WERI-Rb-1 (cell line): ENCODE measurements at places on chromosomes 12 and 14.

GRCh38 chr12:92860521-92860920 is 68.6 kb downstream of the EEA1 start:
- DNase-seq = no peak

- no peak for DNase-seq
Observed at GRCh38 chr12:19654650-19655376, 215.5 kb downstream of the AEBP2 start.

DNA sequence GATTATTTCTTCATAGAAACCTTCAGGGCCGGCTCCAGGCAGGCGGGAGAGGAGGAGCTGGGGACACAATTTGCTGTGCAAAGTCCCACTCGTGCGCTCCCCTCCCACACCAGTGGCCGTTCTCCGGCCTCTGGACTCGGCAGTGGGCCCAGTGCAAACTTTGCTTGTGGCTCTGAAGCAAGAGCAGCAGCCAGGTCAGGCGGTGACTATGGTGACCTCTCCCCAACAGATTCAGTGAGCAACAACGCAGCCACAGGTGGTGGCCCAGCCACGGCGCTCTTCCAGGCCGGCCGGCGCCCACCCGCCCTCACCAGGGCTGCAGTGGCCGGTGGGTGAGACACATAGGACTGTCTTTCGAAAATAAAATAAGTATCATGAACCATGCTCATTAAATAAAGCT is 29.5 kb downstream of the VPS37B start:
- no peak for DNase-seq

DNA sequence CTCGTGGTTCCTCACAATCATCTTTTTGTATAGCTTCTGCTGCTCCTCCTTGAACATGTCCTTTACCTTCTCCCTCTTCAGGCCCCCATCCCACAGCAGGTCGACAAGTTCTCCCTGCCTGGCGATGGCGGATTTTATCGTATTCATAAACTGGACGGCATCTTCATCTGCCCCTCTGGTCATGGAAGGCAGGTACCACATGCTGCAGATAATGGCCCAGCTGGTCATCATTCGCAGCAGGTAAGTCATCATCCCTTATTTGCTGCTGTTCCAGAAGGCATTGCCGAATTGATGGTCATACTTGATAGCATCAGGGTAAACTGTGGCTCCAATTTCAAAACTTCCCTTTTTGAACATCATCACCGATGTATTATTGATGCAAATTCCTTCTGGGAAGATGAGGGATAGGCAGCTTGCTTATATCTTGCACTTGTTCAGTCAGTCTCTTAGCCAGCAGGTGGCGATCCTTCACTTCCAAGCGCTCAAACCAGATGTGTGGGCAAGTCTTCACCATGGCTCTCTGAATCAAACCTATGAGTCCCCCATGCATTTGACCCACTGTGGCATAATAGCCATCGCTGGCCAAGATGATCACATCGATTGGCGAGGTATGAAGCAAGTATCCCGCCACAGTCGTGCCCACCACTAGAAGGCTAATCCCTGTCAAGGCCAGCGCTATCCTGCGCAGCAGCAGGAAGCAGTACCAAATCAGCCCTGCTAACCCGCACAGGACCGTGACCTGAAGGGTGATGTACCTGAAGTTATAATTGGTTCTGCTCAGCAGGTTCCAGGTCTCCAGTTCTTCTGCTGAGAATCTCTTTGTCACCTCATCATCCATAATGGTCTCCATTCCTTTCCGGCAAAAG is 381.5 kb upstream of the STXBP6 start:
- peak; percentile 13 for DNase-seq

GRCh38 chr12:84397846-84398245 is 514.8 kb downstream of the SLC6A15 start:
- DNase-seq = no peak

GRCh38 chr12:121279071-121279375 is 17.5 kb downstream of the CAMKK2 start:
- no peak for DNase-seq

DNA sequence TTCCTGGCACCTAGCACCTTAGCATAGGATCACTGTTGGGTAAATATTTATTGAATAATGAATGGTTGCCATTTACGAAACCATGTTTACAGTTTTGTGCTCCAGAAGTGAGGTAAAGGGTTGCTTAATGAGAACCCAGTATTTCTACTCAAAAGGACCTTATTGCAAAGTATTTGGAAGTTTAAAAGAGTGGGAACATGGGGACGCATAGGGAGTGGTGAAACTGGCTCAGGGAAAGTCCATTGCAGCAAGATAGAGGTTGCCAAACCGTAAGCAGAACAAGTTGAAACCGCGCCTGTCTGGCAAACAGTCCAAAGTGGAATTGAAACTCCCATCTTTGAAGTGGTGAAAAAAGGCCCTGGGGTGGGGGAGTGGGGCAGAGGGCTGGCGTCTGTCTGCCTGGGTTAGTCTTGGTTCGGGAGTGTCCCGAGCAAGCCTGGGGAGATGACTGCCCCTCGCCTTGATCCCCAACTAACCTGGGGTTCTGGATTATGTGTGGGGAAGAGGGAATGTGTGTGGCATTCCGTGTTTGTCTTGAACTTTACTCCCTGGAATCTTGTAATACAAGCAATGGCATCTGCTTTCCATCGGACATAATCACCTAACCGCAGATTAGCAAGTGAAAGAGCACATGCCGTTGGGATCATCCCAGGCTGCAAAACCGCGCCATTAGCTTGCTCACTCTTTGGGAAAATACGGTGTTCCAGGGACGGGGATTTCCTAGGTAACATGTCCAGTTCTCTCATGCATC is 7.2 kb downstream of the ALDH2 start:
- peak; percentile 61 for DNase-seq

DNA sequence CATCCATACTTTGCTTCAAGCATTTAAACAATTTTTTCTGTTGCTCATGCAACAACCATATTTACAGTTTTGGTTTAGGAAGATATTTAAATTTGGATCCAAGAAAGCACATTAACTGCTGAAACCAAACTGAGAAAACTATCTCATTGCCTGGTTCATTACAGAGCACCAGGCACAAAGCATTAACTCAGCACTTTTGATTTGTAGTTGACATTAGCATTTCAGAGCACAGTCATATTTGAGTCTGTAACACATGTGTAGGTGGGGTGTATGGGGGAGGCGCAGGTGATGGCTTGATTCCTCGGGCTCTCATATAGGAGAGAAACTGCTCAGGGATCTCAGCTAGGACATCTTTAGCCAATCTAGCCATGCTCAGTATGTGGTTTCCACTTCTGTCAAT is 251.7 kb downstream of the CPNE8 start:
- DNase-seq = no peak

DNA sequence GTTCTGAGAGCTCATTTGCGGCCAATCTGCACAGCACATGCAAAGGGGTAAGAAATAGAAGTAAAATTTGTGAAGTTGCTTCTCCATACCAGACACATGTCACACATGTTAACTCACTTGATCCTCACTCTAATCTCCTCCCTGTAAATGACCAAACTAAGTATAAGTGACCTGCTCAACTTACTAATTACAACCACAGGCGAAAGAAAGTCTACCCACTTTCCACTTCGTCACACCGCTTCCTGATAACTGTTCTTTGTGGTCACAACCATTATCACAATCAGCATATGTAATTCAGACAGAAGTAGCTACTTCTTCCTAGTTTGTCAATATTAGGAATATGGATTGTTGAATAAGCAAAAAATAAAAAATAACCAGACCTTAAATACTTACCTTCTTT is 293.7 kb upstream of the CLEC14A start:
- DNase-seq = no peak

DNA sequence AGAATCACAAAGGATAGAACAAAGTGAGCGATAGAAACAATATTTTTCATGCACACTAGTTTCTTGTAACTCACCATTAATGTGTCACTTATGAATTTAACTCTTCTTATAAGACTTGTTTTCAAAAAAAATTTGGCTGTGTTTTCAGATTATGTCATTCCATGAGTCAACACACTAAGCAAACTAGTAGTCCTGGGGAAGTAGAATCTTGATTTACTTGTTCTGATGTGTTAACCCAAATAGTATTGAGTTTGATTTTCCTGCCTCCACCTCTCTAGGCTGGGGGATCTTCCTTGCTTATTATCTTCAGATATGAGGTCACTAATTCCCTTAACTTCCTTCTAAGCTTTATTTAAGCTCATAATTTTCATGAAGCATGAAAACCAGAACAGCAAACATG is 151.0 kb upstream of the SEL1L start:
- no peak for DNase-seq

DNA sequence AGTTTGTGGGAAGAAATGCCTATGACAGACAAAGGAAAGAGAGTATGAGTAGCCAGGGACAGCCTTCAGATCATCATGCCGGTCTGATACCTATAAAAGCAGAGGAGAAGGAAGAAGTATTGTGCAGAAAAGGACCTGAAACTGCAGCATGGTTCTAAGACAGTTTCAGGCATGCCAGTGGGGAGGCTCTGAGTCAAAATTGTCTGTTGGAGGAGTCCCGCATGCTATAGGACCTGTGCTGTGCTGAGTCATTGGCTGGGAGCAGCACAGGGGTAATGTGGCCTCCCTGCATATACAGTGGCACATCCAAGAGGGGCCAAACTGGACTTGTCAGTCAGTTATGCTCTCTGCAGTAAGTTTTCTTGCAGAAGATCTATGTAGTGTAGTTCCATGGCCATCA is 40.7 kb downstream of the NEUROD4 start:
- peak; percentile 61 for DNase-seq

DNA sequence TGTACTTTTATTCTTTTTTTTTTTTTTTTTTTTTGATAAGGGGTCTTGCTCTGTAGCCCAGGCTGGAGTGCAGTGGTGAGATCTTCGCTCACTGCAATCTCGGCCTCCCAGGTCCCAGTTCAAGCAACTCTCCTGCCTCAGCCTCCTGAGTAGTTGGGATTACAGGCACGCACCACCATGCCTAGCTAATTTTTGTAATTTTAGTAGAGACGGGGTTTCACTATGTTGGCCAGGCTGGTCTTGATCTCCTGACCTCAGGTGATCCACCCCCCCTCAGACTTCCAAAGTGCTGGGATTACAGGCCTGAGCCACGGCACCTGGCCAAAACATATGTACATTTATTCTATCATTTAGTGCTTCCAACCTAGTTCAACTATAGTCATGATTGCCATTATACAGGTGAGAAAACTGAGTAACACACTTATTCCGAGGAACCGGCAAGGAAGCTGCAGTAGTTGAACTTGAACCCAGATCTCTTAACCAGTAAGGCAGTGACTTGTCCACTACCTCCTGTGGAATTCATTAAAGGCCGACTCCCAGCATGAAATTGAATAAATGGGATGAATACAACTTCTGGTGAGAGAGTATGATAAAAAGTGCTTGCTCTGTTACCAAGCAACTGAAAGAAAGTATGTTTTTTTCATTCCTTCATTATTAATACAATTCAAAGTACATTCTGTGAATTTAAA is 755 bp upstream of the ATF7IP start:
- no peak for DNase-seq

- DNase-seq = no peak
Observed at GRCh38 chr14:49950275-49951228, 57.7 kb downstream of the ARF6 start.

DNA sequence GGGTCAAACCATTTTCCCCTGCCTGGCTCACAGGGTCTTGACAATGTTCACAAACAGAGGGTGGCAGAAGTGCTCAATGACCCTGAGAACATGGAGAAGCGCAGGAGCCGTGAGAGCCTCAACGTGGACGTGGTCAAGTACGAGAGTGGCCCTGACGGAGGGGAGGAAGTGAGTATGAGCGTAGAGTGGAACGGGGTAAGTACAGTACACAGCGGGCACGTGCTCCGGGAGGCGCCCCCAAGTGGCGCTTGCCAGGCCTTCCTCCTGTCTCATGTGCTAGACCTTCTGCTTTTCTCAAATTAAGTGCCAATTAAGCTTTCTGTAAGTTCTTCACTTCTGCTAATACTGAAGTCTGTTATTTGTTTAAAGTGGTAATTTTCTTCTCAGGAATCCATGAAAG is 35.9 kb downstream of the XRCC3 start:
- DNase-seq = peak; percentile 66

DNA sequence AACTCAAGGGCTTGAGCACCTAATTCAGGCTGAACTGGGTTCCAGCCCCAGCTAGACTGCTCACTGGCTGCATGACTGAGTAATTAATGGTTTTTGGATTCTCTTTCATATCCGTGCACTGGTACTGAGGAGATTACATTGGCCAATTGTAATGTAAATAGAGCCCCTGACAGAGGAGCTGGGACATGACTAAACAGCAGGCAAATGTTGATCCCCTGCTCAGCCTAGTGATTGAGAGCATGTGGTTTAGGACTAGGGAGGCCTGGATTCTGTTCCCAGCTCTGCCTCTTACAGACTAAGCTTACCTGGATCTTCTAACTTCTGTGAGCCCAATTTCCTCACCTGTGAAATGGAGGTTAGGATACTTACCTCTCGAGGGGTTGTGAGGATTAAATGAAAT is 204.3 kb downstream of the ESR2 start:
- DNase-seq = peak; percentile 25

GRCh38 chr14:55045087-55045486 is 6.4 kb upstream of the MAPK1IP1L start:
- DNase-seq = no peak
